AG04450 (cell line): ENCODE measurements at places on chromosomes 2 and 18. TPM values are rescaled to one million over a fixed set of nuclear protein-coding genes. Genes with fewer than 3 reads are reported as not detected.

MC4R gene
- 0.06 TPM in 1 of 2 replicates, not detected in the other for polyA plus RNA-seq

- no peak for DNase-seq
Measured at GRCh38 chr2:219352448-219353023, 20.0 kb upstream of the RESP18 start.

DNA sequence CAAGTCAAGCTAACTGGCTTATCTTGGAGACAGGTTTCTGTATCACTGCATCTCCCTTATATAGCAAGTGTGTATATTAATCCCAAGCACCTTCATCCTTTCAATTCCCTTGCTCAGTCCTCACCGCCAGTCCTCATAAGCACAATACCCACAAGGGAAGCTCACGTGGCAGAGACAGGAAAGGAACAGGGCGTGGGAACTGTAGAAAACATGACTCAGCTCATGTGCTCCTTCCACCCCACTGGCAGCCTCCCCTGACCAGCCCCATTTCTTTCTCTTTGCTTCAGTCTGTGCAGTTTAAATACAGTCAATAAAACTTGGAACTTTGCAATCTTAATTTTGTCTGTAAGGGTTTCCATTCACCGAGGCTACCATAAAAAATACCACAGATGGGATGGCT lies 36.5 kb upstream of the CDH19 start:
- no peak for DNase-seq

GAD1 gene
- polyA plus RNA-seq = not detected in 2 replicates

DNA sequence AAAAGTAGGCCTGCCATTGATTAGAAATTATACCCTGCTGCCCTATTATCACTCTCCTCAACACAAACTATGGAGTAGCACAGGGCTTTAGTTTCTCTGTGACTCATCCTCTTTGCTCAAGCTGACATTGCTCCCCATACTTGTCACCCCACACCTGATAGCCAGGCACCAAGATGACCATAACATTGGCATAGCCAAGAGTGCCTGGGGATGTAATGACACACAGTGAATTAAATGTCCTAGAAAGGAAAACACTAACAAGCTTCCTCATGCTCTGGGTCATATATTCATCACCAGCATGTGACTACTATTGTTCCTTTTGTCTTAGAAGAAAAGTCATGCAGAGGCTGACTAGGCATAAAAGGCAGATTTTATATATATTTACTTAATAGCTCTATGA lies 137.8 kb upstream of the RND3 start:
- DNase-seq = no peak

SLC9A4 gene
- not detected in 2 replicates for polyA plus RNA-seq

DNA sequence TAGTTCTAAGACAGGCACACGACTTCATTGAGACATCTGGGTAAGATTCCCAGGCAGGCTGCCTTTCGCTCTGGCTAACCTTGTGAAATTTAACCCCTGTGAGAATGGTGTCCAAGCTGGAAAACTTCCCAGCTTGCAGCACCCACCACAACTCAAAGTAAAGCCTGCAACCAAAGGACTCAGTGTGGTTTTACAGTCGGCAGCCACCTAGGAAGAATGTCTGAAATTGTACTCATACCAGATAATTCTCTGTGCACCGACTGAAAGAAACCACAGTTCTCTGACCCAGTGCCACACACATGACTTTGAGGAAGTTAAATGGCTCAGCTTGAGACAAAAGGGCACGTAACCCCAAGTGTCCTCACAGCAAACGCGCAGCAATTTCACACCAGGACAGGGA lies 125.7 kb downstream of the RBMS1 start:
- DNase-seq = peak; percentile 94

SCN3A gene
- 0.11 and 0.17 TPM in 2 replicates for polyA plus RNA-seq

- no peak for DNase-seq
Measured at GRCh38 chr2:228048838-228049490, 132.5 kb downstream of the SPHKAP start.

DNA sequence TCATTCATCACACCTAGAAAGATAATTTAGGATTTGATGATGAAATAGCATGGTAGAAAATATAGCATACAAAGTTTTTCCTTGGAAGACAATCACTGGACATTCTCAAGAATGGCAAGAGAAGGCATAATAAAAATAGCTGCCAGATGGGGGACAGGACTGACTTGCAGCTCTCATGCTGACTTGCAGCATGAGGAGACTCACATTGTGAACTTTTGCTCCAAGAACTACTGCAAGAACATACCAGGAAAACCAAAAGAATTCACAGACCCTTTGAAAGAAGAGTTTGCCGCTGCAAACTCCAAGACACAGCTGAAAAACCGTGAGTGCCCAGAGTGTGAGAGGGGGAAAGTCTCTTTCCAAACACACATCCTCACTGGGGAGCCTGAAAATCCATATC lies 47.0 kb downstream of the CRYGD start:
- DNase-seq = no peak

DNA sequence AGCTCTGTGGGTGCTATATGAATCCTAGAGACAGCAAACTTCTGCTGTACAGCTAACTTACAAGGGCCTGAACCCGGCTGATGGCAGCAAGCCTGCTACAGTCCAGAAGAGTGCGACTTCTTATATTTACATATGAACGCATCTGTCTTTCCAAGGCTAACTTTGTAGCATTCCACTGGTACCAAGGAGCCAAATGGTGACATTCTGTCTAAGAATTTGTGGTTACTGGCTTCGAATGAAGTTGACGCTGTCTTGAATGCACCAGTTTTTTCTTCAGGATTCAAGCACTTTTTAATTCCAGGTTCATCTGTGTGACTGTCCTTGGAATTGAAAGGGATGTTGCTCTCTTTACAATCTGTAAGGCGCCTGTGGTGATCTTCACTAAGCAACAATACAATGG lies 42.4 kb downstream of the THUMPD2 start:
- peak; percentile 59 for DNase-seq

DNA sequence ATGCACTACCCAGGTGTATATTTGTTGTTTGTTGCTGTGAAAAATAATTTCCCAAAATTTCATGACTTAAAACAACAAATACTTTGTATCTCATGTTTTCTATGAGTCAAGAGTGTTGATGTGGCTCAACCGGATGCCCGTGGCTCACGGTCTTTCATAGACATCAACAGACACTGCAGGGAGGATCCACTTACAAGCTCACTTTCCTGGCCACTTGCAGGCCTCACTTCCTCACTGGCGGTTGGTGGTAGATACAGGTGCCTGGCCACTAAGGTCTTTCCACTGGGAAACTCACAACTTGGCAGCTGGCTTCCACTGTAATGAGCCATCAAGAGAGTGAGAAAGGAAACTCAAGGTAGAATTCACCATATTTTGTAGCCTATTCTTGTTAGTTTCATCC lies 662.9 kb downstream of the IRS1 start:
- DNase-seq = no peak

SCN2A gene
- 1.7 and 2.5 TPM in 2 replicates for polyA plus RNA-seq

- DNase-seq = no peak
Measured at GRCh38 chr18:24651434-24651833, 191.0 kb downstream of the HRH4 start.

COL5A2 gene
- polyA plus RNA-seq = 269 and 305 TPM in 2 replicates

- DNase-seq = no peak
Measured at GRCh38 chr2:98453083-98453482, 8.4 kb downstream of the INPP4A start.

UGT1A10 gene
- not detected in 2 replicates for polyA plus RNA-seq

UGT1A6 gene
- not detected in 2 replicates for polyA plus RNA-seq

IL36RN gene
- polyA plus RNA-seq = not detected in 2 replicates

DNA sequence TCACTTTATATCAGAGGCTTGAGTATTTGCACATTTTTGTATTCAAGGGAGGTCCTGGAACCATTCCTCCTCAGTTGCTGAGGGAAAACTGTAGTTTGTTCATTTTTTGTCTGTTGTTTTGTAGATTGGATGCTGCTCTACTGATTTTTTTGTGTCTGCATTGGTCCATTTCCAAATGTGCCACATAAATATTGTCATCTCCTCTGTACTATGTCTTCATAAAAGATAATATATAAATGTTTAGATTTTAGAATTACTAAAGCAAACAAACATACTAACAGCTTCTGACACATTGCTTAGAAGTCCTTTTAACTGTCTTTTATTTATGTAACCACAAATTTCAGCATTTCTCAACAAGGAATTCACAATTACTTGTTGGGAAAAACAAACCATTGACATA lies 356.8 kb downstream of the PLCL1 start:
- DNase-seq = no peak

AMER3 gene
- not detected in 2 replicates for polyA plus RNA-seq

GRCh38 chr2:17162713-17163112 lies 355.5 kb downstream of the RAD51AP2 start:
- DNase-seq = no peak

- no peak for DNase-seq
Measured at GRCh38 chr2:68834737-68835376, 36.3 kb downstream of the BMP10 start.

MARCO gene
- not detected in 2 replicates for polyA plus RNA-seq

GRCh38 chr2:119477113-119477505 lies 45.5 kb downstream of the TMEM37 start:
- no peak for DNase-seq

- no peak for DNase-seq
Measured at GRCh38 chr2:73036766-73037165, 34.7 kb downstream of the SFXN5 start.

MFSD2B gene
- polyA plus RNA-seq = 0.05 TPM in 1 of 2 replicates, not detected in the other

- peak; percentile 66 for DNase-seq
Measured at GRCh38 chr2:105102963-105103421, 65.1 kb downstream of the MRPS9 start.

- DNase-seq = no peak
Measured at GRCh38 chr2:221434142-221434541, 138.0 kb downstream of the EPHA4 start.

GRCh38 chr18:58882044-58882443 lies 17.4 kb downstream of the ZNF532 start:
- DNase-seq = no peak

DNA sequence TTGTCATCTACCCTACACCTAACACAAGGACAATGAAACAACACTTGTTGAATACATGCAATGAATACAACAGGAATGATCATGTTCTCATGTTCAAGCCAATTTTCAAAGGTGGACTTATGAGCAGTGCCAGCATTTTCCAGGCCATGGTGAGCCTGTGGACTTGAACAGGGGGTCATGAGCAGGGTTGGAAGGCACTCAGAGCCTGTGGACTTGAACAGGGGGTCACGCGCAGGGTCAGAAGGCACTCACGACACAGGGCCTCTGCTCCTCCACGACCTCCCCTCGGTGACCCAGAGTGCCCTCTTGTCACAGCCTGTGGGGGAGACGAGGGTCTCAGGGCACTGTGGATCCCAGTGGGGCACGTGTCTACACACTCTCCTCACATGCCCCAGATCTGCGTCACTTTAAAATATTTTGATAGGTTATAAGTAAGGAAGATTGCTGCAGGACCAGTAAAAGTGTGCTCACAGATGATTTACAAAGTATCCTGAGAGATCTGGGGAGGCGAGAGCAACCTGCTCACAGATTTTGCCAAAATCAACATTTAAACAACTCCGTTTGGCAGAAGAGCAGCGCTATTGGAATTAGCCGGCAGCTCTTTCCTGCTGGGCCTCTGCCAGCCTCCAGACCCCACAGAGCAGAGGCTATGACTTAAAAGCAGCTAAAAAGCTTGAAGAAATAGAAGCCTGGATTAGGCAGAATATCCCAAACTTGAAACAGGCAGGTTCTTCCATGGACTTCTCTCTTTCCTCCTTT lies 121.9 kb downstream of the TMEM18 start:
- no peak for DNase-seq

DNA sequence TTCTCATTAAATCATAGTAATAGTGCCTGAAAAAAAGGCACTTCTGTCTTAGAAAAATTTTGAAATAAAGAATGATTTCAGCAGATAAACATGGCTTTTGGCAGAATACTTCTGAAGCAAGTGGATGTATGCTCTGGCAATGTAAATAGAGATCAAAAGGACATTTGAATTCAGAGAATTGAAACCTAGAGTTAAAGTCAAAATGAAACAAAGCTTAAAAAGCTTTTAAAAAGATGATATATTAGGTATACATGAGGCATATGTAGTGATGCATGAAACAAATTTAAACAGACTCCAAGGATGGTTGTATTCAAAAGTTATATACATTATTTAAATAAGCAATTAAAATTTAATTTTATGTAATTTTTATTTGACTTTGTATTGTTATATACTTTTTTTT lies 1344.5 kb upstream of the TMEFF2 start:
- no peak for DNase-seq

DNA sequence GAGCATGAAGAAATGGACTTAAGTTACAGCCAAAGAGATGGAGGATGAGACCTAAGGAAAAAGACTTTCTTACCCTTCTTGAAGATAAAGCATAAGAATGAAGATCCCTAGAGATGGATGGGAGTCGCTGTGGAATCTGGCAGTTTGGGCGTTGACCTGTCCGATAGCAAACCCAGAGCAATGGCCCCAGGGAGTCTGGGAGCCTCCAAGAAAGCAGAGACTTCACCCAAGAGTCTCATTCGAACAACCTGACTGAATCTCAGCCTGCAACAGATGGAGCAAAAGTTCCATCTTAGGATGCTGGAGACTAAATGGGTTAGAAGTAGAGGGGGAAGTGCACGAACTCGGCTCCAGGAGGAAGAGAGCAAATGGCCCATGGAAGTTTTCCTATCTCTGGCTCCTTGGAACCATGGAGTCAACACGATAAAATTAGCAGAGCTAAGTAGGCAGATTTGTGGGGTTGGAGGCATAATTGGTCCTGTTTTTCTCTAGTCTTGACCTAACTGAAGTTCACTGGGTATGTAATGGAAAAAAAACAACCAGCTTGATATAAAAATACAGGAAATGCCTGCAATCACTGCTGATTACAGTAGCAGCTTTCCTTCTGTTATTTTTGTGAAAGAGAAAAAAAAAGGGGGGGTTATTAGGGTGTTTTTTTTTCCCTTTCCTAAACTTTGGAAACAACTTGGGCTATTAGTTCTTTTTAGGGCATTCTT lies 178.4 kb upstream of the EPAS1 start:
- DNase-seq = no peak
